Endothelial cell (in vitro differentiated cells): ENCODE measurements at places on chromosomes 4 and X.

DNA sequence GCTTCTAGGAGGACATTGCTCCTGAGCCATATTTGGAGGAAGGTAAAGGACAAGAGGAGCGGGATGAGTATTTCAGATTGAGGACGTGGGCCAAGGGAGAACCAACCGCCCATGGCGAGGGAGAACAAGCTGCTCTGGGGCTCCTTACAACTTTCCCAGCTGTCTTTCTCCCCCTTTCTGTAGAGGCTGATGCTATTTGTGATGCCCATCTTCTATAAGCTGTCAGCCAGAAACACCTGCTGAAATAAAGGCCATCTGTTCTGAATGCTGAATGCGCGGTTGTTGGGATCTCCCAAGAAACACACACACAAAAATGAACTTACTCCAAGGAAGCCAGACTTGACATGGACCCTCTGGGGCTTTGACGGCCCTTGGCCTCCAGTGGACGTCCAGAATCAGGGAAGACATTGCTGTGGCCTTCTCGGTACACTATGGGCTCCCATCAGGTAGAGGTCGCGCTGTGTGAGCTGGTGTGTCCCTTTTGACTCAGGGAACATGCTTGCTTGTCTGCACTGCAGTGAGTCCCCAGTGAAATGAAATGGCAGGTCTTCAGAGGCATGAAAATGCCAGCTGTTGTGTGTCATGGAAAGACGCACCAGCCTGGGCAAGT, 30.9 kb downstream of the RWDD4 start:
- no peak for DNase-seq
- no peaks in the 10 kb centered on the region for H3K27me3 ChIP-seq
- no peaks in the 10 kb centered on the region for H3K4me1 ChIP-seq

DNA sequence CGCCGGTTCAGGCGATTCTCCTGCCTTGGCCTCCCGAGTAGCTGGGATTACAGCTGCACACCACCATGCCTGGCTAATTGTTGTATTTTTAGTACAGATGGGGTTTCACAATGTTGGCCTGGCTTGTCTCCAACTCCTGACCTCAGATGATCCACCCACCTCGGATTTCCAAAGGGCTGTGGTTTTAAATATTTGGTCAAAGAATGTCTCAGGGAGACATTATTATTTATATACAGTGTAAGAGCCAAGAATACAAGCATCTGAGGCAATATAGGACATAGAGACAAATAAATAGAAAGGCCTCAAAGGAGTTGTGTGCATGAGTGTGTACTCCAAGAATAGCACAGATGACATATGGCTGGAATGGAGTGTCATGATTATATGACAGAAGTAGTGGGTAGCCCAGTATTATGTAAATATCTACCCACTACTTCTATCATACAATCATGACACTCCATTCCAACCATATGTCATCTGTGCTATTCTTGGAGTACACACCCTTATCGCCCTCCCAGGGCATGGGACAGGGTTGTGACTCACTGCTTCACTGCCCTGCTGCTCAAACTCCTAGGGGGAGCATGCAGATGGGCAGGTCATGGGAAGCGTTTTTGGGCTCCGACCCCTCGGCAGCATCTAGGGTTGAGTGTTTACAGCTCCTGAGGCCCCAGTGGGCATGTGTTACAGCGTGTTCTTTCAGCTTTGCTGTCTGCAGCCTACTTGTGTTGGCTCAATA, 1649.8 kb upstream of the PCDH10 start:
- no peak overlapping the region for H3K27ac ChIP-seq
- peaks cover 3% of the 10 kb centered on the region for H3K27me3 ChIP-seq
- no peak for DNase-seq
- peaks cover 4% of the 10 kb centered on the region for H3K36me3 ChIP-seq

DNA sequence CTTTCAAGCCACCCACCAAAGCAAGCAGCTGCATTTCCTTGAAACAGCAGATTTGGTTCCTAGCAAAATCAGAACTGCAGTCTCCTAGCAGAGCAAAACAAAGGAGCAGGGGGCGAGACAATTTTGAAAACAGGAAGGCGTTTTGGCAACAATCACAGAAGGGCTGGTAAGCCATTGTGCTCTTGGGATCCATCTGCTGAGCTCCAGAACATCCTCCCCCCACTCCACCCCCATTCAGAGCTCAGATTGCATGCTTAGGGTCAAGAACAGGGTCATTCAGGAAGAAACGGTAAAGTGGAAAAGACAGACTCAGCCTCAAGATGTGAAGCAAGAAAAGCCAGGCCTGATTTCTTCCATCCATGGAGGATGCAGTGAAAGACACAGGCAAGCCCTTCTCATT, 7.6 kb upstream of the PCDH19 start:
- peak; percentile 30 for DNase-seq
- H3K4me1 ChIP-seq, result peaks cover 51% of the 10 kb centered on the region
- no peaks in the 10 kb centered on the region for H3K36me3 ChIP-seq

- peaks cover 16% of the 10 kb centered on the region for H3K36me3 ChIP-seq
- DNase-seq, result no peak
- no peaks in the 10 kb centered on the region for H3K4me1 ChIP-seq
- no peak overlapping the region for H3K27ac ChIP-seq
- H3K27me3 ChIP-seq, result peaks cover 16% of the 10 kb centered on the region
These were observed 90.8 kb upstream of the PPP2R3B start for GRCh38 chrX:477441-478012.

- DNase-seq, result no peak
- H3K36me3 ChIP-seq, result no peaks in the 10 kb centered on the region
- no peaks in the 10 kb centered on the region for H3K27me3 ChIP-seq
- H3K27ac ChIP-seq, result no peak overlapping the region
These were observed 280.3 kb downstream of the PDHA2 start for GRCh38 chr4:96120206-96120605.

- no peaks in the 10 kb centered on the region for H3K27me3 ChIP-seq
- H3K36me3 ChIP-seq, result no peaks in the 10 kb centered on the region
- H3K4me1 ChIP-seq, result no peaks in the 10 kb centered on the region
- no peak overlapping the region for H3K27ac ChIP-seq
- no peak for DNase-seq
- H3K4me3 ChIP-seq, result no peak overlapping the region
These were observed 558.7 kb downstream of the GRID2 start for GRCh38 chr4:92862509-92862908.

GRCh38 chrX:9884031-9884779, 83.0 kb upstream of the CLDN34 start:
- H3K27me3 ChIP-seq, result no peaks in the 10 kb centered on the region
- no peak overlapping the region for H3K27ac ChIP-seq
- no peak for DNase-seq
- peaks cover 3% of the 10 kb centered on the region for H3K36me3 ChIP-seq
- H3K4me1 ChIP-seq, result peaks cover 22% of the 10 kb centered on the region

- H3K4me1 ChIP-seq, result peaks cover 2% of the 10 kb centered on the region
- H3K27ac ChIP-seq, result no peak overlapping the region
- no peak for DNase-seq
- H3K27me3 ChIP-seq, result no peaks in the 10 kb centered on the region
These were observed 64.8 kb downstream of the TAB3 start for GRCh38 chrX:30824275-30824674.
